Vagina (tissue), 2 donors: ENCODE measurements at places on chromosomes 13 and 19.

DNA sequence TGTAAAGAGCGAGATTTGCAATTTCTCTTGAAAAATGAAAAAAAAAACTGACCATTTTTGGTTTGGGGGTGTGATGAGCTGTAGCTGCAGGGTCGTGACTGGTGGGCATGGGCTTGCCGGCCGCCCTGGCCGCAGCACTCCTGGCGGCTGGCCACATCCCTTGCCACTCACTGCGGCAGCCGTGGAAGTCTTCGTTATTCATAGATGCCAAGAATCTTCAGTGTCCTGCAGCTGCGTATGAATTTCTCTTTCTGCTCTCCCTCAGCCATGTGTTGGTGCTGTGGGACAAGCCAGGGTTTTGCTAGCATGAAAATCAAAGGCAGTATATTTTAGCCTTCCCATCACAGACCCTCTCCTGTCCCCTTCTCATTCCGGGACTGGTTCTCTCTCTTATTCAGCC, 151.7 kb upstream of the TSHZ3 start:
- no peak for DNase-seq

DNA sequence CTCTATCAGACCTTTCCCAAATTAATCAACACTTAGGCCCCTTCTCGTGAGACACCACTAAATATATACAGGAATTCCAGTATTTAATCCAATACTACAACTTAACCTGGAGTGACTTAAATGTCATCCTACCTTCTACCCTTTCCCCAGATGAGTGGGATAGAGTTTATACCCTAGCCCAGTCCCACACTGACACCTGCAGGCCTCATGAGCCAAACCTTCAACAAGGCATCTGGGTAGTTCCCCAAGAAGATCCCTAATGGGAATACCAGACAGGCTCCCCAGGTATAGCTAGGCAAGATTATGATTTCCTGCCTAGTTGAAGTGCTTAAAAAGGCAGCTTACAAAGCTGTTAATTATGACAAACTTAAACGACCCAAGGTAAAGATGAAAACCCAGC, 15.9 kb downstream of the ZNF83 start:
- no peak for DNase-seq

DNA sequence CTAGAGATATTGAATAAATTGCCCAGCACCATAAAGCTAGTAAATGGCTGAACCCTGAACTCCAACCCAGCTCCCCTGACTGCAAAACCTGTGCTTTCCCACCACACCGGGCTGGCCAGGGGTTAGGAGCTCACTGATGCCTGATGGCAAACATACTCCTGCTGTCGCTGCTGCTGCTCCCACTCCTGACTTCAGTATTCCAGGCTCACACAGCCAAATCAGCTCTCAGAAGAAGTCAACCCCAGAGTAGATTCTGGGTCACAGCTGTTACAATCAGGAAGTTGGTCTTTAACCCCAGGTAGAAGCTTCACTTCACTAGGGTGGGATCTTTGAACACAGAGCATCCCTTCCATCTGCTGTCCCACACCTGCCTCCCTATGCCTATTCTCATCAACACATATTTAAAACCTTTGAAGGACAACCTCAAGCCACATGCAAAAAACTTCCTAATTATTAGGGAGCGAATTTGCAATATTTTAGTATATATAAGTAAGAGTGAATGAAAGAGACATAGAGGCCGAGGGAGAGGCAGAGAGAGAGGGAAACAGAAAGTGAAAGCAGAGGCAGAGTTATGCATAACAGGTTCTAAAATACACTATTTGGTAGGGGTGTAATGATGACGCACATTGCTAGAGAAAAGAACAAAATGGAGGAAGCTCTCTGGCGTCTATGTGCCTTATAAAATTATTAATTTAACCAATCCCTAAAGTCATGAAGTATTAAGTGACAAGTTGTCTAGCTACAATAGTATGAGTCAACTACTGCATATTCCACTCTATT, 99.4 kb upstream of the SERP2 start:
- no peak for DNase-seq

DNA sequence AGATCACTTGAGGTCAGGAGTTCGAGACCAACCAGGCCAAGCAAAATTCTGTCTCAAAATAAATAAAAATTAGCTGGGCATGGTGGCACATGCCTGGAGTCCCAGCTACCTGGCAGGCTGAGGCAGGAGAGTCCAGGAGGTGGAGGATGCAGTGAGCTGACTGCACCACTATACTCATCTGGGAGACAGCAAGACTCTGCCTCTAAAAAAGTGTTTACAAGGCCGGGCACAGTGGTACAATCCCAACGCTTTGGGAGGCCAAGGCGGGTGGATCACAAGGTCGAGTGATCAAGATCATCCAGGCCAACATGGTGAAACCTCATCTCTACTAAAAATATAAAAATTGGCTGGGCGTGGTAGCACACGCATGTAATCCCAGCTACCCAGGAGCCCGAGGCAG, 4.2 kb upstream of the DAPK3 start:
- no peak for DNase-seq

- no peak for DNase-seq
Measured at GRCh38 chr13:40613914-40614313, 52.5 kb downstream of the FOXO1 start.

DNA sequence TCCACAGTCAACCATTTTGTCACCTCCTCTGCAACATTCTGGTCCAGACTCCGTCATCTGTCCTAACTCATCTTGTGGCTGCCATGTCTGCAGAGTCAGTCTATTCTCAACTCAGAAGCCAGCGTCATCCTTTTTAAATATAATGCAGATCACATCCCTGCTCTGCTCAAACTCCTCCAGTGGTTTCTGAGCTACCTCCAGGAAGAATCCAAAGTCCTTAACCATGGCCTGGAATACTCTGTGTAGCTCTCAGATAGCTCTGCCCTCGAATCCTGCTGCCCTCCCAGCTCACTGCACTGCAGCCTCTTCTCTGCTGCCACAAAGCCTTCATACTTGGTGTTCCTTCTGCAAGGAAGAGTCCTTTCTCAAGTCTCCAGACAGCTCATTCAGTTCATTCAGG, 190.8 kb downstream of the FOXO1 start:
- DNase-seq, result no peak

DNA sequence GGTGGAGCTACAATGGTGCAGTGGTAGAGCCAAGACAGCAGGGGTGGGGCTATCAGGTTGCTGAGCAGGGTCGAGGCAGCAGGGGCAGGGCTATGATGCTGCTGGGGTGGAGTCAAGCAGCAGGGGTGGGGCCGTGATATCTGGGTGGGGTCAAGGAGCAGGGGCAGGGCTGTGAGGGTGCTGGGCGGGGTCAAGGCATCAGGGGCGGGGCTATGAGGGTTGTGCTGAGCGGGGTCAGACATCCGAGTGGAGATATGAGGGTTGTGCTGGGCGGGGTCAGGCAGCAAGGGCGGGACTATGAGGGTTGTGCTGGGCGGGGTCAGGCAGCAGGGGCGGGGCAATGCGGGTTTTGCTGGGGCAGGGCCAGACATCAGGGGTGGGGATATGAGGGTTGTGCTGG, 14.7 kb downstream of the HCN2 start:
- no peak for DNase-seq

- no peak for DNase-seq
Measured at GRCh38 chr13:109369353-109370052, 416.9 kb downstream of the IRS2 start.

GRCh38 chr13:63636316-63636993, 2220.8 kb upstream of the PCDH20 start:
- no peak for DNase-seq

DNA sequence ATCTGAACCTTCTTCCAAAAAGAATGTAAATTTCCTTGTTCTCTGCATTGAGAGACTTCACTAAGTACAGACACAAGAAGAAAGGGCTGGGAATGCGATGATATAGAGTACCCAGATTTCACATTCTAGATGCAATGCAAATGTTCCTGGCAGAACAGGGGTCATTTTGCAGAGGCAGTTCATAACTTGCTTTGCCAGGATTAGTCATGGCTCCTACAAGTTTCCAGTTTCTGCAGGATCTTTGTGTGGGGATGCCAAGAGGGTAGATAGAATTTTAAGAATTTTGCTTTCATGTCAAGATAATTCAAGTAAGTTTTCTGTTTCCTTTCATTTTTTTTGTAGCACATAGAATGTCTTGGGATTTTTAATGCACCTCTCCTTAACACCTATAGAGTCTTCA, 181.2 kb downstream of the FGF9 start:
- no peak for DNase-seq

DNA sequence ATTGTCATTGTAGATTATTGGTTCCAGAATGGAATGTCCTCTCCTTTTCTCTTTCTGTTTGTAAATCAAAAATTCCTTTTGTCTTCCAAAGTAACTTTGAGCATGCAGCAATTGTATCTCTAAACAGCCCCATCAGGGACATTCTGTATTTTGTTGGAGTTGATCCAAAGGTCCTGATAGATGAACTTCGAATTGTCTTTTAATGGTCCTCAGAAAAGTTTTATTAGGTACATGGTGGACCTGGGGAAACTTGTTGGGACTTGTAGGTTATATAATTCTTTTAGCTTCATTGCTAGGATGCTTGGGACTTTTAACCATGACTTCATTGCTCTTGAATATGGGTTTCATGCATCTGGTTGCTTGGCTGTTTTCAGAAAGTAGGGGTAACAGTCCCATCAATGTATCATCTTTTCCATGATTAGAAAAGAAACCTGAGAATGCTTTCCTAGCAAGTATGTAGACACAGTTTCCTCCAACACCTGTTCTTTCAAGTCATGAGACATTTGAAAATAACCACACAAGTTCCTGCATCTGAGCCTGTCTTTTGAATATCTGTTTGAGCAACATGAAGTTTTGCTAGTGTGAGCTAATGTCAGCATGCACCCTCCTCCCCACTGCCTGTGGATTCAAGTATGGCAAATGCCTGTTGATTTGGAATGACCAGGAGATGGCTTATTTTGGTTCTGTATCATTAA, 413.1 kb downstream of the KCNRG start:
- no peak for DNase-seq

DNA sequence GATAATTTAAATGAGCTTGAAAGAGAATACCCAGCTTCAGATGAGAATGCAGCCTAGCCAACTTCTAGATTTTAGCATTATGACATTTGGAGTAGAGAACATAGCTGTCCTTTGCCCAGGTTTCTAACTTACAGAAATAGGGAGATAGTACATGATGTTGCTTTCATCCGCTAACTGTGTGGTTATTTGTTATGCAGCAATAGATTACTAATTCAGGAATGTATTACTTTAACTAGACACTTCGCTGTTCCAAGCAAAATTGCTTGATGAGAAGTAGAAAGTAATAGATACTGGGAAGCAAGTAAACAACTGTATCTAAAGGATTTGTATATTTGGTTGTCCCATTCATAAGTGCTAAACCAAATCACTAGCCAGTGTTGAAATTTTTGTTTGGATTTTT, 790.9 kb upstream of the PRR20A start:
- DNase-seq, result no peak

DNA sequence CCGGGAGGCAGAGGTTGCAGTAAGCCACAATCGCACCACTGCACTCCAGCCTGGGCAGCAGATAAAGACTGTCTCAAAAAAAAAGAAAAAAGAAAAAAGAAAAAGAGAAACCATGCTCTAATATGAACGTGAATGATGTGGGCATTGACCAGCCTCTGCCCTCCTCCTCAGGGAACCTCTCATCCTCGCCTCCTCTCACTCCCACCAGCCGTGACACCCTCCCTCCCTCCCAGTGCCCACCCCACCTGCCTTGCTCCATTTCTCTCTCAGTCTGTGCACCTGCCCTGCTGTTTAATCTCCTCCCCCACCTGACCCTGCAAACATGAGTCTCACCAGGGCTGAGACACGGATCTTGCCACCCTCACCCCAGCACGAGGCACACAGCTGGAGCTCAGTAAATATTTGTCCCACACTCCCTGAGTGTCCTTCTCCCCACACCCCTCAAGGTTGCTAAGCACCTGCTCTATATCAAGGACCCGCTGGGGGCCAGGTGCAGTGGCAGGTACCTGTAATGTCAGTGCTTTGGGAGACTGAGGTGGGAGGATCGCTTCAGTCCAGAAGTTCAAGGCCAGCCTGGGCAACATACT, 7.5 kb upstream of the BCAT2 start:
- DNase-seq, result no peak

GRCh38 chr13:90999401-90999800, 348.1 kb upstream of the MIR17HG start:
- no peak for DNase-seq

DNA sequence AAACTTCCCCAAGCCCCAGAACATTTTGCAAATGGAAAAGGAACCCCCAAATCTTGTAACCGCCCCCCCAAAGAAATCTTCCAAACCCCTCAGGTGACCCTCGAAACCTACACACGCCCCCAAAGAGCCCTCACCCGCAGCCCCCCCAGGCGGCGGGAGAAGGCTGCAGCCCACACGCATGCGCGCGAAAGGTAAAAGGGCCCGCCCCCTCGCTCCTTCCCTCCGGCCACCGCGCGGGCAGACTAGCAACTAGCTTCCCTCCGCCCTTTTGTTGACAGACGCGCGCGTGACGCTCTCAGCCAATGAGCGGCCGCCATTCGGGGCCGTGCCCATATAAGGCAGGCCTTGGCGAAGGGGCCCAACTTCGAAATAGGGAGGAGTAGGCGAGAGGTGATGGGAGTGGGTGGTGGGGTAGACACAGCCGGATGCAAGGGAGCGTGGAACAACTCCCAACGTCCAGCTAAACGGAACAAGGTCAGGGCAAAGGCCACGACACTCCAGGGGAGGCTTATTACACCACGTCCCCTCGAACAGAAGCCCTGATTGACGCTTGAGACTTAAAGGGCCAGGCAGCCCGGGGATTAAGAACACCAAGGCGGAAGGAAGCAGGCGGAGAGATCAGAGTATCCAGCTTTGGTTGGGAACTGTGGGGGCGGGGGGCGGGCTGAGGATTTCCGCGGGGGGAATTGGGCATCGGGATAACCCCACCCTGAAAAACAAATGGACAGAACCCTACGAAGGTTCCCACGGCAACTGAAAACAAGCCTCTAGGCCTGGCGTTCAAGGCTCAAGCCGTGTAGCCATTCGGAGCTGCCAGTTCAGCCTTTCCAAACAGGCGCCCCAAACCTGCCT, 13.3 kb downstream of the FBXO46 start:
- peak; percentile 100 for DNase-seq

DNA sequence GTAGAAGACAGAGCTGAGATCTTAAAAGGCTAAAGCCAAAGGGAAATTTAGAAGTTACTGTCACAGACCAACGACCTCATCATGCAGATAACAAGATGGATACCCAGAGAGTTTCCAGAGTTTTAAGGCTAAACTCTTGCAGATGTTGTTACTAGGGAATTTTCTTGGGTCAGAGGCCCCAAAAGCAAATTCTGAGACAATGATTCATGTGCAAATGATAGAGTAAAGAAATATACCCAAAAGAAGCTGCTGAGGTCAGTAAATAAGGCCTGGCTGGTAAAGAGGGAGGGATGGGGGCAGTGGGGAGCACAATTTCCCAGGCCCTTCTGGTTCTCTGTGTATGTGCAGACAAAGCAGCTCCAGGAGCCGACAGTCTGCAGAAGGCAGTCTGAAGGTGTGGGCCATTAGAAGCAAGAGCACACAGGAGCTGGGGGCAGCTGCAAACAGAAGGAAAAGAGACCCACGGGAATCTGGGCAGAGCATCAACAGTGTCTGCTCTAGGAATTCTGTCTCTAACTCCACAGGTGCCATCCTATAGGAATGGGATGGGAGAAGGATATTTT, 330.8 kb downstream of the TBC1D4 start:
- DNase-seq, result no peak

- no peak for DNase-seq
Measured at GRCh38 chr13:37534676-37535075, 63.9 kb downstream of the POSTN start.
